Cardiac septum (tissue), 1 donor: ENCODE measurements at places on chromosomes 12 and 14. TPM values are rescaled to one million over a fixed set of nuclear protein-coding genes. Genes with fewer than 3 reads are reported as not detected.

Gene ABCC9
- 66.2 TPM for total RNA-seq

DNA sequence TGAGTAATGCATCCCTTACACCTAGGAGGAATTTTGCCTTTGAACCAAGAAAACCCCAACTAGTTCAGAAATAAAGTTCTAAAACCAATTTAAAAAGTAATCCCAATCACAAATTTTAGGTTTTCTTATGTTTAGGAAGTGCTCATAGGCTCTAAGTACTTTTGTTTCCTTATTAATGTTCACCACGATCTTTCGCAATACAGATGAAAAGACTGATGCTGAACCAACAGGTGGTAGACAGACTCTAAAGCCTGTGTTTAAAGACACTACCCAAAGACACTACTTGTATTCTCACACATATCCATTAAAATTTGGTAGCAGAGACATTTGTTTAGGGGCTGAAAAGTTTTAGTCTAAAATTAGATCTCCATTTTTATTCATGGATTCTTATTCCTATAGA is 10.6 kb upstream of the PHLDA1 start:
- DNase-seq, result no peak

GRCh38 chr12:78864870-78865463 is 393 bp downstream of the SYT1 start:
- no peak for DNase-seq

- DNase-seq, result no peak
Observed at GRCh38 chr12:57807285-57807684, 11.2 kb downstream of the AVIL start.
